ENCODE measurements at places on chromosomes 12 and 14.
A peak's percentile ranks its signal among the peaks of the same experiment; 100 is the strongest.

- no peaks in the 10 kb centered on the region for H3K27me3 ChIP-seq
- peak overlapping the region; percentile 49 for H3K4me3 ChIP-seq
- peaks cover 29% of the 10 kb centered on the region for H3K4me1 ChIP-seq
- peak; percentile 65 for DNase-seq
Observed at GRCh38 chr14:104865631-104866441, 768 bp downstream of the CEP170B start.

GRCh38 chr14:71497645-71498086 is 434.6 kb upstream of the RGS6 start:
- no peaks in the 10 kb centered on the region for H3K27me3 ChIP-seq
- H3K4me3 ChIP-seq: no peak overlapping the region
- no peak for DNase-seq
- no peak overlapping the region for H3K27ac ChIP-seq
- H3K36me3 ChIP-seq: no peaks in the 10 kb centered on the region

GRCh38 chr14:50371546-50371945 is 25.1 kb downstream of the CDKL1 start:
- H3K4me1 ChIP-seq: peaks cover 3% of the 10 kb centered on the region
- no peak overlapping the region for H3K27ac ChIP-seq
- no peak for DNase-seq
- no peaks in the 10 kb centered on the region for H3K36me3 ChIP-seq
- H3K4me3 ChIP-seq: no peak overlapping the region

GRCh38 chr14:103105580-103106150 is 11.1 kb downstream of the EXOC3L4 start:
- peaks cover 17% of the 10 kb centered on the region for H3K27me3 ChIP-seq
- H3K36me3 ChIP-seq: no peaks in the 10 kb centered on the region

DNA sequence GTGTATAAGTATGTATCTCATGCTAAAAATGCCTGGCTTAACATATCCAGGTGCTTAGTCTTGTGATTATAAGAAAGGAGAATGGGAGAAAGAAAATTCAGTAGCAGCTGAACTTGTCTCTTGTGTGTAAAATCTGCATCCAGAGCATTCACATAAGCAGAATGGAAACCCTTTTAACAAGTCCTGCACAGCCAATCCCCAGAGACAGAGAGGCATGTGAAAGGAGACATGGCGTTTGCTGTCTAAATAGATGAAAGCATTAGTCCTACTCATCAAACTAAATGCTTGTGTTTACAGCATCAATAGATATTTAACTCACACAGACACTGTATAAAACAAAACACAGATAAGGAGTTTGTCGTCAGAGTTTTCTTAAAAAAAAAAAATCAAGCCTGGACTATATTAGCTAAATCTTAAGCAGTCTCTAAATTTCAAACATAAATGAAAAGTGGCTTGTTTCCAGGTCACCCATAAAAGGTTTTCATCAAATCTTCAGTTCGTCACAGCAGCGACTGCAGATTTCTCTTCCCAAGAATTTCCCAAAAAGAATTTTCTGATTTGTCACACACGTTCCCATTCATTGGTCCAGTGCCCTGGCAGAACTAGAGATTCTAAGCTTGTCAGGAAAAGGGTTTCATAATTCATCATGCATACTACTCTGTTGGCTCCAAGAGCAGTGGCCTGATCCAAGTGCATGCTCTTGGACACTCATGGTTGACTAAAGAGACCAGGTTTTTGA is 249.2 kb downstream of the BTG1 start:
- no peaks in the 10 kb centered on the region for H3K27me3 ChIP-seq
- no peaks in the 10 kb centered on the region for H3K36me3 ChIP-seq
- peak; percentile 33 for DNase-seq
- H3K27ac ChIP-seq: no peak overlapping the region
- H3K4me3 ChIP-seq: no peak overlapping the region

GRCh38 chr12:6426882-6427671 is 17.7 kb upstream of the CD27 start:
- peak; percentile 20 for DNase-seq
- H3K27me3 ChIP-seq: no peaks in the 10 kb centered on the region
- H3K27ac ChIP-seq: no peak overlapping the region
- H3K4me3 ChIP-seq: no peak overlapping the region

DNA sequence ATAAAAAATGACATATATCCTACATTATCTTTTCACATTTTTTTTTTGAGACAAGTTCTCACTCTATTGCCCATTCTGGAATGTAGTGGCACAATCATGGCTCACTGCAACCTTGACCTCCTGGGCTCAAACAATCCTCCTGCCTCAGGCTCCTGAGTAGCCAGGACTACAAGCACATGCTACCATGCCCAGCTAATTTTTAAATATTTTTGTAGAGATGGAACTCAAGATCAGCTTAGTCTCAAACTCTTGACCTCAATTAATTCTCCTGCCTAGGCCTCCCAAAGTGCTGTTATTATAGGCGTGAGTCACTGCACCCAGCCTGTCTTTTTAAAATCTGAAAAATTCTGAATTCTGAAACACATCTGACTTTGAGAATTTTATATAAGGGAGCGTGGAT is 241.9 kb upstream of the DCN start:
- no peaks in the 10 kb centered on the region for H3K36me3 ChIP-seq
- no peaks in the 10 kb centered on the region for H3K27me3 ChIP-seq
- DNase-seq: no peak
- no peaks in the 10 kb centered on the region for H3K4me1 ChIP-seq
- no peak overlapping the region for H3K27ac ChIP-seq
- no peak overlapping the region for H3K4me3 ChIP-seq
